Motor neuron (in vitro differentiated cells): ENCODE measurements at places on chromosomes 2 and 18. TPM values are rescaled to one million over a fixed set of nuclear protein-coding genes. Genes with fewer than 3 reads are reported as not detected.
A peak's percentile ranks its signal among the peaks of the same experiment; 100 is the strongest.

GRCh38 chr2:140586379-140586778 is 1544.4 kb downstream of the LRP1B start:
- ATAC-seq, result no peak

DNA sequence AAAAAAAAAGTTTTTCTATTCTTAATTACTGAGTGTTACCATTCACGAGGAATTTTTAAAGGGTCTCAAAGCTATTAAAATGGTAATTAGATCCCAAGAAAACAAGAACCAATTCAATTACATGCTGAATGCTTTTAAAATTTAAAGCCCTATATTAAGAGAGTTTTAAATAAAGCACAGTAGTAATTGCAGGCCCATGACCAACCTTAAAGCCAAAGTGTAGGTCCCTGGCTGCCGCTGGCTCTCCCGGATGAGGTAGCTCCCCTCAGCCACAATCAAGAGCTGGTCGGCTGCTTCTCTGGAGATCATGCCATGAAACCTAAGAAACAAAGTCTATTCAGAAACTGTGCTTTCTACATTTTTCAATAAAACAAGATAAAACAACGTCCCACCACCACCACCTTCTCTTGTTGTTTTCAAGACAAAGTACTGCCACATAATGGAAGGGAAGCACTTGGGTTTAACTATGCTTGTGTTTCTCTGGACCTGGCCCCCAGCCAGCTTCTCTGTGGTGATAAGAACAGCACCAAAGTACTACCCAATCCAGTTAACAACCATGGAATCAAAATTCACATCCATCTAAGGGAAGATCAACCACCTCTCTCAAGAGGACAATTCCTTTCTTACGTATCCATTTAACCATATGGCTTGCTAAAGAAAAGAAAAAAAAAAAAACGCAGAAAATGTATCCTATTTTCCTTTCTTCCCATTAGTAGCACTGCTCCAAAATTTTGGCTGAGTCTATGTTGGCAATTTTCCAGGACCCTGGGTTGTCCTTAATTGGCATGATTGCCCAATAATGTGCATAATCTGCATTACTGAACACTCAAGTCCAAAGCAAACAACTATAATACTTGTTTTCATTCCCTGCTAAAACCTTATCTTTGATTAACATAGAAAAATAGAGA is 90.1 kb downstream of the CHN1 start:
- no peak for ATAC-seq

DNA sequence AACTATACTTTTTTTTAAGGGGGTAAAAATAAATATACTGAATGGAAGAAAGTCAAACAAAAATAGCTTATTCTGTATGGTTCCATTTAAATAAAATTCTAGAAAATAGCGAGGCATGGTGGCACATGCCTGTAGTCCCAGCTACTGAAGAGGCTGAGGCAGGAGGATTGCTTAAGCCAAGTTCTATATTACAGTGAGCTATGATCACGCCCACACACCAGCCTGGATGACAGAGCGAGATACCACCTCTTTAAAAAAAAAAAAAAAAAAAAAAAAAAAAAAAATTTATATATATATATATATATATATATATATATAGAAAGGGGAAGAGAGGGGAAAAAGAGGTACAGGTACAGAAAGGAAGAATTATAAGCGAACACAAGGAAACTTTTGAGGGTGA is 77.7 kb downstream of the MEMO1 start:
- no peak for ATAC-seq

DNA sequence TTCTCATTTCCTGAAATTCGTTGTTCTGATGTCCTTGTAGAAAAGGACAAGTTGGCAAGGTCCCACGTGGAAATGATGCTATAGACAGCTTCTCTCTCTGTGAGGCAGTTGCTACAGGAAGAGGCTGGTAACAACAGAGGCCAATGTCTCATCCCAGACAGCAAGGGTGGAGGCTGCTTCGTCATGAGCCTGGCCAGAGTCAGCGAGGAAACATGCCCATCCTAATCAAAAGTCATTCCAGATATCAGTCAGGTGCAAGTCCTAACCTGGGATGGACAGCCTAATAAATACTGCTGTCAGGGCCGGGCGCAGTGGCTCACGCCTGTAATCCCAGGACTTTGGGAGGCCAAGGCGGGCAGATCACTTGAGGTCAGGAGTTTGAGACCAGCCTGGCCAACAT is 6.4 kb upstream of the SMAD7 start:
- no peak for ATAC-seq

GRCh38 chr18:40566510-40566844 is 1388.6 kb upstream of the PIK3C3 start:
- ATAC-seq, result no peak

DNA sequence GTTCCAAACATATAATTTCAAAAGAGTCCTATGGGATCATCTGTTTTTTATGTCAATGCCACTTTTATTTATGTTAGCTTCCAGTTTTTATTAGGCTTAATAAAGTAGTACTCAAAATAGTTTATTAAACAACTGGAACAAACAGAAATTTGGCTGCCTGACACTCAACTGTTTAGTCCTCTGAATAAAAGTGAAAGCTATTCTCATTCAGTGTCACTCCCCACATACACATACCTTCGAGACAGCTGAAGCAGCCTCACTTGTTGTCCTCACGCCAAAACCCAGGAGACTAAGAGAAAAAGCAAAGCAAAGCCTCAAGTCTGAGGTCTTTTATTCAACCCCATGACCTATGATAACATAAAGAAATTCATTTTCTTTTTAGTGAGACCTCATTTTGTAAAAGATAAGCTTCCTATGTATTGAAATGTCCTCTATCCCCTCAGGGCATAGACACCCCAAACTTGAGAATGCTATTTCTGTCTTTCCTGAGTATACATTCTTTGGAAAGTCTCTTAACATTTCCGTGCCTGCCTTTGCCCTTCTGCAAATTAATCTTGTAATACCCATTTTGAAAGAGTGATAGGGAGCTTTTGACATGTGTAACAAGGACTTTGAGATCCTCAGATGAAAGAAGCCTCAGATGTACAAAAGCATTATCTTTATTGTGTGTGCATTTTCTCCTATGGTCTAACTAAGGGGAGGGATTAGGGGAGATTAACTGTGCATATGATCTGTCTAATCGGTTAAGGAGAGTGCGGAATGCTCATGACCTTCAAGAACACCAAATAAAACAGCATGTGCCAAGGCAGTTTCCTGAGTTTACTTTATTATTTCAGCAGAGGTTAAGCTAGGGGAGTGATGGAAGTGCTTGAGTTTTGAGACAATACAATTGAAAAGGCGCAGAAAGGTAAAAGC is 1523.7 kb upstream of the PIK3C3 start:
- no peak for ATAC-seq

DNA sequence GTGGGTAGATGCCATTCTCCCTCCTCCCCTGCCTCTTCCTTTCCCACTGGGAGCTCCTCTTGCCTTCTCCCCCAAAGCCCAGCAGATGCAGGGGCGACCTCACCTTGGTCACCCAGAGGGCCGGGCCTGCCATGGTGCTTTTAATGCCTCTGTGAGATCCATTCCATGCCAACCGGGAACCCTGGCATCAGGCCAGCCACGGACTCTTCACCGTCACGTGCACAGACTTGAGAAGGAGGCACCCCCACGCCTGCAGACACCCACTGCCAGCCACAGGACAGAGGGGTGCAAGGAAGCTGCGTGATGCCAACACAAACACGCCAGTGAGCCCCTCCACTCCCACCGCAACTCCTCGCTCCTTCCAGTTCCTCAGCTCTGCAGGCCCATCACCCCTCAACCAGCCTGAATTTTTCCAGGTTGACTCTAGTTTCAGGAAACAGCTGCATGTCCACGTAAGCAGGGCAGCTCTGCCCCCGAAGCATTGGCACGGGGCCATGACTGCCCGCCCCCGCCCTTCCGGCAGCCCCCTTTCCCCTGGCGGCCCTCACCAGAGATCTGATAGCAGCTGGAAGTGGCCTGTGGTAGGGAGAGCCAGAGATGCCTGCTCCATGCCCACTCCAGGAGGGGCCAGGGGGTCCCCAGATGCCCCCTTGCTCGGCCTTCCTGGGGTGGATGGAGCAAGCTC is 50.8 kb downstream of the DNMT3A start:
- no peak for ATAC-seq

- ATAC-seq, result no peak
Measured at GRCh38 chr2:200746301-200746700, 65.4 kb upstream of the BZW1 start.

DNA sequence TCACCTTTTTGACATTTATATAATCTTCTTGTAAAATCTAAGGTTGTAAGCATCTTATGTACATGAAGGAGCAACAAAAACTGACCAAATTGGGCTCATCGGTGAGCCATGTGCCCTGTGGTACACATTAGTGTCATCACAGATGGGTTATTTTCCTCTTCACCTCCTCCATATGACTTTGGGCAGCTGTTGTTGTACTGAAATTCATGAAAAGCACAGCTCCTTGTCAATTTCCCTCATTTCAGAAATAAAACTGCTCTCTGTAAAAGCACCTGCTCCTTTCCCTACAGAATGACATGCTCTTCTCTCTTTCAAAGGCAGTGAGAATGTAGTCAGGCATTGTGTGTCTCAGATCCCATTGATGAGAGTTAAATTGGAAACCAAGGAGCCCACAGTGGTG is 42.0 kb downstream of the DTNA start:
- ATAC-seq, result no peak

GRCh38 chr2:95314598-95314963 is 17.4 kb downstream of the KCNIP3 start:
- ATAC-seq, result peak; percentile 3

DNA sequence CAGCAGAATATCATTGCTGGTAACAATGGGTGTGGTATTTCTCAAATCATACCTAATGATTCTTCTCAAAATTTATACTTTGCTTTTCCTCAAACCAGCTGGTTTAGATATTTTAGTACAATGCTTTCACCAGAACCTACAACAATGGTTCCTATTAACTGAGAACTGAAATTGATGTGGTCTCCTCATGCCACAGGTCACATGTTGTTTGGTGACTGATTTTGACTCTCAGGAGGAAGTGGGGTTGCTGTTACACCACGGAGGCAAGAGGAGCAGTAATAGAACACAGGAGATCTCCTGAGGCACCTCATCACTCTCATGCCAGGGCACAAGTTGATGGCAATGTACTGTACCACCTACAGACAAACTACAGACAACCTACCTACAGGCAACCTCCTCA is 3.0 kb upstream of the CEP68 start:
- ATAC-seq, result no peak

DNA sequence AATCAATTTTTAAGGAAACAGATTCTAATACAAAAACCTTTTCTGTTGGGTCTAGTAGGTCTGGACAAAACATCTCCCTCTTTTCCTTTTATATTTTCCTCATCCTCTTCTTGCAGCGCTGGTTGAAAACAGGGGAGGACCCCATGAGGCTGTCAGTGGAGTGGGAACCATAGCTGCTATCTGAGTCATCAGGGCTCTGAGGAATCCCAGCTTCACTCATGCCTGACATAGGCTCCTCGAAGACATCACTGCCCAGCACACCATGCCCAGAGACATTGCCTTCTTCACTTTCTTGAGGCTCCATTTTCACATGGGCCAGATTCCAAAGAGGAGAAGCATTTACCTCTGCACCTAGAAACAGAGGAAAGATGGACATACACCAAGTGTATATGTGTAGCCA is 10.0 kb downstream of the SUPT7L start:
- no peak for ATAC-seq

DNA sequence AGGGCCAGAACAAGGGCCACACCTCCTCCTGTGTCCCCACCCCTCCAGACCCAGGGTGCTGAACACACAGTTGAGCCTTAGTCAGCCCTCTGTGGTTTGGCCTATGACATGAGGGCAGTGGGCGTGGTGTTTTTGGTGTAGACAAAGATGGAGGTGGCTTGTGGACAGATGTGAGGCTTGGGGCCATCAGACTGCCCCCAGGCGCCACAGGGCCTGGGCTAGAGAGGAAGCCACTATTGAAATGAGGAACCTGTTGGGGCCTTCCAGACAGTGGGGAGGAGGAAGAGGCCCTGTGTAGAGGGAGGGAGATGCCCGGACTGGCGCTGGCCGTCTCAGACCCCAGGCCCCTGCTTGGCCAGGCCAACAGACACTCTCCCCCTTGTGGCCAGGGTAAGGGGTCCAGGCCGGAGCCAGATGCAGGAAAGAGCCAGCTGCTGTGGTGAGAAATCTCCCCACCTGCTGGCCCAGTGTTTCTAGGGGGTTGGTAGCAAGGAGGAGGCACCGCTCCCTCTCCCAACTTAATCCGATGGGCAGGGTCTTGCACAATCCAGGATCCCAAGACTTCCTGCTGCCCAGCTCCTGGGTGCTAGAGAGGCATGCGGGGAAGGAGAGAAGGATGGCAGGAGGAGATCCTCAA is 53.8 kb downstream of the SMAD7 start:
- ATAC-seq, result no peak

DNA sequence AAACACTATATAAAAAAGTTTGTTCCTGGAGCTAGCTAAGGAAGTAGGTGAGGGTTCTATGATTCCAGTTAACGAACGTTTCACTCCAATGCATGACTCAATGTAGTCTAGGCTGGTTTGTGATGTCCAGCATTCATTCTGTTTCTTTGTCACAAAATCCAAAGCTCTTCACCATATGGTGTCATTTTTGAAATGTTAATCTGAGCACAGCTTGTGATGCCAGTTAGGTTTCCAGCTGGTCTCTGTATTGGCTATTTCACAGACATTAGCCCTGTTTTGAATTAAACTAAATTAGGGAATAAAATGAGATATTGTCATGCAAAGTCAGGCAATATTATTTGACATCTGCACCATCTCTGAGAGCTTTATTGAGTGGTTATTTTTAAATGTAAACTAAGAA is 159.4 kb downstream of the RBM43 start:
- ATAC-seq, result peak; percentile 67

- no peak for ATAC-seq
Measured at GRCh38 chr2:142065700-142066099, 65.1 kb downstream of the LRP1B start.

GRCh38 chr2:192885569-192886160 is 690.9 kb upstream of the TMEFF2 start:
- no peak for ATAC-seq

DNA sequence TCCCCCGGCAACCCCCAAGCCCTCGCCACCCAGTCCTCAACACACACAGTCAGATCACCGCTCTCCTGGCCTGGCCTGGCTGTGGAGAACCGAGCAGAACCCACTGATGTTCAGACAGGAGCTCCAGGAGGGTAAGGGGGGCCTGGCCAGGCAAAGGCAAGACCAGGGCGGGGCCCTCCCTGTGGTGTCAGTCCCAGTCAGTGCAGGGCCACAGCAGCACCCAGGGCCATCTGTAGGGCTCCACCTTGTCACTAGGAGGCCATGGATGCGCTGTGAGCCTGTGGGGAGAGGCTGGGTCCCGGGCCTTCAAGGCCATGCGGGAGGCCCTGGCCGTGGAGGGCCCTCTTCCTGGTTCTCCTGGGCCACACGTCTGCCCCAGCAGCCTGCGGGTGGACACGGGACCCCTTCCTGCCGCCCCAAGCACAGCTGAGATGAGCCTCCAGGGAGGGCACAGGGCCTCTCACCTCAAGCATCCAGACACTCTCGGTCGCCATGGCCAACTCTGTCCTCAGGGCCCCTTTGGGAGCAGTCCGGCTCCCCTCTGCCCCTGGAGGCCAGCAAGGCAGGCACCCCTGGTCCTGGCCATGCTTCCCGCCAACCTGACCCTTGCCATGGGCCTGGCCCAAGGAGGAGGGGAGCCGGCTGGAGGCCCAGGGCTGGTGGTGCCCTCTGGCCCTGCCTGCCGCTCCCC is 2.0 kb downstream of the ANO7 start:
- peak; percentile 15 for ATAC-seq

GRCh38 chr2:238457927-238458324 is 31.2 kb downstream of the ASB1 start:
- peak; percentile 12 for ATAC-seq

The PRKAG3 gene
- total RNA-seq, result 0.13 TPM in 1 of 2 replicates, not detected in the other

The LRRFIP1 gene
- total RNA-seq, result 16.3 and 17.7 TPM in 2 replicates

The SLC4A1AP gene
- 28.5 and 33.3 TPM in 2 replicates for total RNA-seq

The ASB18 gene
- total RNA-seq, result 0.82 TPM in 1 of 2 replicates, not detected in the other

The EMILIN1 gene
- total RNA-seq, result 2.0 and 2.3 TPM in 2 replicates

The CNTNAP5 gene
- 0.28 TPM in 1 of 2 replicates, not detected in the other for total RNA-seq

The SLC39A6 gene
- total RNA-seq, result 63.1 and 73.9 TPM in 2 replicates

The PIEZO2 gene
- total RNA-seq, result 3.2 and 3.3 TPM in 2 replicates

The PLCL1 gene
- total RNA-seq, result 15.2 and 15.5 TPM in 2 replicates
